ENCODE measurements at places on chromosomes 3 and 15.

- H3K27ac ChIP-seq: peak overlapping the region; percentile 95
- peak overlapping the region; percentile 95 for H3K4me3 ChIP-seq
- peaks cover 8% of the 10 kb centered on the region for H3K36me3 ChIP-seq
- DNase-seq: no peak
- H3K4me1 ChIP-seq: peaks cover 23% of the 10 kb centered on the region
Observed at GRCh38 chr3:181712226-181712552, 464 bp downstream of the SOX2 start.

GRCh38 chr3:30290479-30290878 lies 315.9 kb upstream of the TGFBR2 start:
- peaks cover 13% of the 10 kb centered on the region for H3K4me1 ChIP-seq
- H3K27ac ChIP-seq: no peak overlapping the region
- no peak overlapping the region for H3K4me3 ChIP-seq
- no peak for DNase-seq
- no peaks in the 10 kb centered on the region for H3K27me3 ChIP-seq

DNA sequence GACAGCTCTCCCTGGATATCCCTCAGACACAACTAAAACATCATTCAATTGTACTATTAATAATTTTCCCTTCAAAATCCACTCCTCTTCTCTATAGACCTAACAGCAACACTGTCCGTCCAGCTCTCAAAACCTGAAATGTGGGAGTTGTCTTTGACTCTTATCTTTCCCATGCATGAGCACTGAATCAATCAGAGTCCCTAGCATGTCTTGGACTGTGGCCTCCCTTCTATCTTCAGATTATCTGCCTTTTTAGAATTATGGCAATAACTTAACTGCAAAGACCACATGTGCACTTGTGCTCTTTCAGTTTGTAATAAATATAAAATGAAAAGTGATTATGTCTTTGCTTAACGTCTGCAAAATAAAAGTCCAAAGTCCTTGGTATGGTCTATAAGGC lies 107.0 kb downstream of the UBE3A start:
- H3K27ac ChIP-seq: no peak overlapping the region
- peaks cover 12% of the 10 kb centered on the region for H3K4me1 ChIP-seq
- no peak overlapping the region for H3K4me3 ChIP-seq
- H3K36me3 ChIP-seq: peaks cover 6% of the 10 kb centered on the region

GRCh38 chr3:128068156-128068620 lies 16.0 kb downstream of the SEC61A1 start:
- peaks cover 98% of the 10 kb centered on the region for H3K36me3 ChIP-seq
- no peak overlapping the region for H3K27ac ChIP-seq
- no peak overlapping the region for H3K4me3 ChIP-seq

- H3K4me3 ChIP-seq: no peak overlapping the region
- DNase-seq: no peak
- no peaks in the 10 kb centered on the region for H3K4me1 ChIP-seq
- no peaks in the 10 kb centered on the region for H3K36me3 ChIP-seq
- no peaks in the 10 kb centered on the region for H3K27me3 ChIP-seq
Observed at GRCh38 chr3:80006315-80006714, 238.5 kb upstream of the ROBO1 start.

DNA sequence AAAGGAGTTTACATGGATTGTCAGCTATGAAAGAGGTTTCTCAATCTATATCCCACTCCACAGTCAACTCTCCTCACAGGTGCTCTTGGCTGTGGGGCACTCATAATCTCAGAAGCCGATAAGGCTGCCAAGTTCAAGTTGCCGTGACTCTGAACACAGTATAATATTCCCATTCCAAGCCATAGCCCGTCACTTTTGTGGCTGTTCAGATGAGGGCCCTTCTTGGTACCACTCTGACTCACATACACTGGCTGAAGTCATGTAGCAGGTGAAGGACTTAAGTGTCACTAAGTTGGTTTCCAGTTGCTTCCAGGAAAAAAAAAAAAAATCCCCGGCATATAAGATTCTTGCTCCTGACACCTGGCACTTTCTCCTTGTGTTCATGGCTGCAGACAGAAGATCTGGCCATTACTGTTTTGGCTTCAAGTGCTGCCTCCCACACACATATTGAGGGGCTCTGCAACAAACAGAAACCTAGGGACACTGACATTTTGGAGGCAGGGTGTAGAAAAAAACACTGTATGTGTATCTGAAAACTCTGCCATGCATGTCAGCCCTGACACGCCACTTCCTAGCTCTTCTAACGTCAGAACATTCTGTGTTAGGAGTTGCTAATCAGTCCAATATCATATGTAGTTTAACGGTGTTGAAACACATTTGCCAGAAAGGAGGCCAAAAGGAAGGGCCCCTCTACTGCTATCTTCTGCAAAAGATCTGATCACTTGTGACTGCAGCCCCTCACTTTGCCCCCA lies 170.2 kb upstream of the ICE2 start:
- H3K27me3 ChIP-seq: no peaks in the 10 kb centered on the region
- no peak overlapping the region for H3K27ac ChIP-seq
- H3K36me3 ChIP-seq: no peaks in the 10 kb centered on the region
- H3K4me1 ChIP-seq: peaks cover 16% of the 10 kb centered on the region
- DNase-seq: no peak
- no peak overlapping the region for H3K4me3 ChIP-seq

GRCh38 chr15:31975830-31976229 lies 54.5 kb upstream of the CHRNA7 start:
- no peak for DNase-seq
- H3K4me1 ChIP-seq: peaks cover 4% of the 10 kb centered on the region
- H3K36me3 ChIP-seq: no peaks in the 10 kb centered on the region
- H3K27me3 ChIP-seq: no peaks in the 10 kb centered on the region
- H3K4me3 ChIP-seq: peak overlapping the region; percentile 59

GRCh38 chr3:130854208-130854864 lies 39.5 kb upstream of the ATP2C1 start:
- H3K4me1 ChIP-seq: peaks cover 2% of the 10 kb centered on the region
- no peaks in the 10 kb centered on the region for H3K36me3 ChIP-seq
- no peaks in the 10 kb centered on the region for H3K27me3 ChIP-seq

DNA sequence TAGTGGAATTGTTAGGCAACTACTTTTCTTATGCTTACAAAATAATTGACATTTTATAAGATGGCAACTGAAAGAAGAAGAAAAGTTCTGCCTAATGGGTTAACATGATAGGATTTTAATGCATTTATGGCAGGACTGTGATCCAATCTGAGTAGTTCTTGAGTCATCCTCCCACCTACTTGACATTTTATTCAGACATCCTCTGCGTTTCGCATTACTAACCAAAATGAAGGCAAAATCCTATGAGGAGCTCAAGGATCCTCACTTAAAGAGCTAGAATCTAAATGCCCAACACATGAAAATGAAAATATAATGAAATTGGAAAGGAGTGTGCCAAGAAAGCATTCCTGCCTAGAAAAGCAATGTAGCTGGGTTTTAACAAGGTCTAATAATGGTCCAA lies 581.1 kb upstream of the SEMA6D start:
- H3K27me3 ChIP-seq: no peaks in the 10 kb centered on the region
- H3K36me3 ChIP-seq: no peaks in the 10 kb centered on the region
- DNase-seq: no peak
- no peaks in the 10 kb centered on the region for H3K4me1 ChIP-seq
- H3K4me3 ChIP-seq: no peak overlapping the region
- H3K27ac ChIP-seq: no peak overlapping the region

DNA sequence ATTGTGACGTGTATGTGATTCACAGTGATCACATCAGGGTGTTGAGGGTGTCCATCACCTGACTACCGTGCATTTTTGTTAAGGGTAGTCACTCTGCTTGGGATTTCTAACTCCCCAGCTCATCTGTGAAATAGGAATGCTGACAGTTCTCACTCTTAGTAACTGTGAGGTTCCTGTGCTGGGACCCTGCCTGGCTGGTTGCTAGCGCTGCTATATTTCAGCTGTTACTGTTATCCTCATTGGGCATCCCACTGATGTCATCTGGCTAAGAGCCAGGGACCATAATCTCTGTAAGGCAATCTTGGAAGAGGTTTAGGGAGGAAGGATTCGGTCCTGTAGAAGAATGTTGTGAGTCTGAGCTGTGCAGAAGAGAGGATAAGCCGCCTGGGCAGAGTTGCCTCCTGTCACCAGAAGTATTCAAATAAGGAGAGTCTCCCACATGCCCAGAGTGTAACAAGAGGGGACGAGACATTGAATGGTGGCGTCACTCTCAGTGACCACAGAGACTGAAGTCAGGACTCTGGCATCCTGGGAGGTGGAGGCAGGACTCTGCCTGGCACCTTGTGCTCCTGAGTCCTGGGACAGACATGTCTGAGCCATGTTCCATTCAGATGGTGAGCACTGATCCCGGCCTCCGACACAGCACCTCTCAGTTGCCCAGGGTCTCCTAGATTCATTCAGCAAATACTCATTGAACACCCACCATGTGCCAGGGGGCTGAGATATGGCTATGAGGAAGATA lies 52.2 kb downstream of the FBLN2 start:
- H3K4me1 ChIP-seq: no peaks in the 10 kb centered on the region
- peaks cover 2% of the 10 kb centered on the region for H3K36me3 ChIP-seq
- H3K27me3 ChIP-seq: peaks cover 5% of the 10 kb centered on the region
- H3K4me3 ChIP-seq: no peak overlapping the region

DNA sequence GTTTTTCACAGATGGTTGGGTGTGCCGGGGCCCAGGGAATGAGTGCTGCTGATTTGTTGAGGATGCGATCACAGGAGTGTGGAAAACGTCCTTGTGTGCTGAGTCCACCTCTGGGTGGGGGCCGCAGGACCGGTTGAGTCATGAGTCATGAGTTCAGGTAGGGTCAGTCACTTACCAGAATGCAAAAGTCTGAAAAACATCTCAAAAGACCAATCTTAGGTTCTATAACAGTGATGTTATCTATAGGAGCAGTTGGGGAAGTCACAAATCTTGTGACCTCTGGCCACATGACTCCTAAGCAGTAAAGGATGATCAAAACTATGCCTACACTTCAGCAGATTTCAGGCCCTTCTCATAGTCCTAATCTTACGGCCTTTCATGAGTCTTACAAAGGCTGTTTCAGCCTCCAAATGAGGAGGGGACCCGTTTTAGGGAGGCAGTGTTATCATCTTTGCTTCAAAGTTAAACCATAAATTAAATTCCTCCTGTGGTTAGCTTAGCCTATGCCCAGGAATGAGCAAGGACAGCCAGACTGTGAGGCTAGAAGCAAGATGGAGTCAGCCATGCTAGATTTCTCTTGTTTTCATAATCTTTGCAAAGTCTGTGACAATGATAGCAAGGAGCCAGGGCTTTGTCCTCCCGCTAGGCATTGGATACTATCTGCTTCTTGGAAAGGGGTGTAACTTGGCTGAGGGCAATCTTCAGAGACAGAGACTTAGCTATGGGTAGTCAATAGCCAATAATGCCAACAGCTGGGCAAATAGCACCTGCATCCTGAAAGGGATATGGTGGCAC lies 30.6 kb upstream of the PIAS1 start:
- H3K27ac ChIP-seq: no peak overlapping the region
- no peaks in the 10 kb centered on the region for H3K36me3 ChIP-seq
- DNase-seq: no peak
- H3K4me3 ChIP-seq: no peak overlapping the region
- no peaks in the 10 kb centered on the region for H3K27me3 ChIP-seq
- H3K4me1 ChIP-seq: no peaks in the 10 kb centered on the region

- H3K36me3 ChIP-seq: no peaks in the 10 kb centered on the region
- no peaks in the 10 kb centered on the region for H3K4me1 ChIP-seq
- no peak for DNase-seq
- peaks cover 2% of the 10 kb centered on the region for H3K27me3 ChIP-seq
- no peak overlapping the region for H3K27ac ChIP-seq
Observed at GRCh38 chr3:18245721-18246120, 179.4 kb downstream of the SATB1 start.

- H3K27me3 ChIP-seq: no peaks in the 10 kb centered on the region
- no peak overlapping the region for H3K27ac ChIP-seq
- H3K4me3 ChIP-seq: no peak overlapping the region
- no peak for DNase-seq
Observed at GRCh38 chr15:101439920-101440319, 49.6 kb downstream of the PCSK6 start.

- peak overlapping the region; percentile 52 for H3K27ac ChIP-seq
- H3K36me3 ChIP-seq: no peaks in the 10 kb centered on the region
- H3K4me1 ChIP-seq: peaks cover 49% of the 10 kb centered on the region
- peaks cover 3% of the 10 kb centered on the region for H3K27me3 ChIP-seq
- peak; percentile 70 for DNase-seq
- H3K4me3 ChIP-seq: peak overlapping the region; percentile 3
Observed at GRCh38 chr3:39150803-39151631, 2.4 kb downstream of the CSRNP1 start.

GRCh38 chr3:9097495-9097894 lies 134.2 kb upstream of the RAD18 start:
- DNase-seq: no peak
- peaks cover 45% of the 10 kb centered on the region for H3K36me3 ChIP-seq
- no peaks in the 10 kb centered on the region for H3K27me3 ChIP-seq
- no peak overlapping the region for H3K27ac ChIP-seq
- H3K4me1 ChIP-seq: peaks cover 17% of the 10 kb centered on the region

- no peaks in the 10 kb centered on the region for H3K36me3 ChIP-seq
- H3K4me3 ChIP-seq: no peak overlapping the region
- no peak overlapping the region for H3K27ac ChIP-seq
- H3K4me1 ChIP-seq: peaks cover 4% of the 10 kb centered on the region
- no peak for DNase-seq
- no peaks in the 10 kb centered on the region for H3K27me3 ChIP-seq
Observed at GRCh38 chr3:117409701-117410459, 700.3 kb downstream of the TUSC7 start.

DNA sequence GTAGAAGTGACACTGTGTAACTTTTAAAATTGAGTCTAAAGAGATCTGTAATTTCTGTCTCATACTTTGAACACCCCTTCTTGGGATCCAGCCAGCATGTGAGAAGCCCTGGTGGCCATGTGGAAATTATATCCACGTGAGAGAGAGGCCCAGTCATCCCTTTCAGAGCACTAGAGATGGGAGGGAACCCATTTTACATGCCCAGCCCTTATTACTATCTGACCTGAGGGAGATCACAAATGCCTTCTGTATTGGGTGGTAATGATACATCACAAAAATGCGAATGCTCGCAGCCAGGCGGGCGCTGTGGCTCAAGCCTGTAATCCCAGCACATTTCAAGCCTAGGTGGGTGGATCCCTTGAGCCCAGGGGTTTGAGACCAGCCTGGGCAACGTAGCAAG lies 27.3 kb upstream of the TRAK1 start:
- no peak for DNase-seq
- H3K4me3 ChIP-seq: no peak overlapping the region
- H3K4me1 ChIP-seq: peaks cover 8% of the 10 kb centered on the region
- peaks cover 8% of the 10 kb centered on the region for H3K36me3 ChIP-seq
- H3K27me3 ChIP-seq: no peaks in the 10 kb centered on the region

GRCh38 chr3:157477441-157477840 lies 25.8 kb downstream of the VEPH1 start:
- DNase-seq: no peak
- H3K4me1 ChIP-seq: no peaks in the 10 kb centered on the region
- no peaks in the 10 kb centered on the region for H3K36me3 ChIP-seq
